ENCODE measurements at places on chromosomes 13 and 19.

DNA sequence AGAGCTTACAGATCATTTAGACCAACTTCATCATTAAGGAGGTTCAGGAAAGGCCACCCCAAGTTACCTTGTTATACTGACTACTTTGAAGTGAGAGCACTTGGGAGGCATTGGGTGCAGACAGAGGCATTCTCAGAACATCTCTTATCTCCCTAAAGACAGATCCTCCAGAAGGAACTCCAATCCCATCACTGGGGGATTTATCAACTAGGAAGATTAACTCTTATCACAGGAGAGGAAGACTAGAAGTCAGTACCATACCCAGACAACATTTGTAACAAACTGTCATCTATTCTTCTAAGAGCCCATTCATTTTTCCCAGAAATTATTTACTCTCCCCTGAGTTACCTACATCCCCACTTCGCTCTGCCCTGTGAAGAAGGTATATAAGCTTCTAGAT lies 5.8 kb upstream of the RFXAP start:
- no peak for DNase-seq

- DNase-seq, result no peak
These were observed 14.9 kb upstream of the ZBTB7A start for GRCh38 chr19:4081441-4082129.

DNA sequence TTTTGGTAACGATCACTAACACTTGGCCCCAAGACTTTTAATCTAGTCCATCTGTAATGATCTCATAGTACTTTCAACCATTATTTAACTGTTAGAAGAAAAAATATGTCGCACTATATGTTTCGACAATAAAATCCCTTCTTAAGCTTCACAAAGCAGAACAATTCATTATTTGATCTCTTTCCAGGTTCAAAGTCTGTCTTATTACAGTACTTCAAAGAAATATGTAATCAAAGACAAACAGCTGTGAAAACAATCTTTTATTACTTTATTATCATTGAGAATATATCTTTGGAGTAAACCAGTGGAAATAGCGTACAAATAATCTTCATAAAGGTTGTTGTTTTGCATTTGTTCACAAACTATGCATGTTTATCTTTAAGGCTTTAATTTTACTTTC lies 93.5 kb downstream of the DACH1 start:
- no peak for DNase-seq

DNA sequence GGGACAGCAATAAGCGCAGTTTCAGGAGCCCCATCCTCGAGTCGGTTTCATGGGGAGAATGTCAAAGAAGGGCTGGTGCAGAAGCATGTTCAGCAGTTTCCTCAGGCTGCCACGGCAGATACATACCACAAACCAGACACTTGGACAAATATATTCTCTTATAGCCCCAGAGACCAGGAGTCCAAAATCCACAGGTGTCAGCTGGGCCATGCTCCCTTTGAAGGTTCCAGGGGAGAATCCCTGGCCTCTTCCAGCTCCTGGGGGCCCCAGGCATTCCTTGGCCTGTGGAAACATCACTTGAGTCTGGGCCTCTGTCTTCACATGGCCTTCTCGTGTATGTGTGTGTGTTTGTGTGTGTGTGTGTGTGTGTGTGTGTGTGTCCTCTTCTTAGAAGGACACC lies 164.1 kb downstream of the UQCRFS1 start:
- no peak for DNase-seq

DNA sequence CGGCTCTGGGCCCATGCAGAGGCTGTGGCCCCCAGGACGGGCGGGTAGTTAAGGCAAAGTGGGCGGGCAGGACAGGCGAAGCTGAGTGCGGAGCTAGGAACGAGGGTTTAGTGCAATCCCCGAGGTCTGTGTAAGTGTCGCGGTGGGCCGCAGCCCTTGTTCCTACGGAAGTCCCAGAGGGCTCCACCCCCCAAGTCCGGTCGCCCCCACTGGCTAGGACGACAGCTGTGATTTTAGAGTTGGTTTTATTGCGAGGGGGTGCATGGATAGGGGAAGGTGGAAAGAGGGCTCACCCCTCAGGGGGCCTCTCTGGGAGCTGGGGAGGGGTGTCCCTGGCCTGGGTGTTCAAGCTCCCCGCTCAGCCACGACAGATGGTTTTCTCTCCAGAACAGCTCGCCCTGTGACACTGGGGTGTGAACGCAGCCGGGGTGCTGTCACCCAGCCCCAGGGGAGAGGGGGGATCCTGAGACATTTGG lies 21.7 kb downstream of the ZBTB7A start:
- no peak for DNase-seq

DNA sequence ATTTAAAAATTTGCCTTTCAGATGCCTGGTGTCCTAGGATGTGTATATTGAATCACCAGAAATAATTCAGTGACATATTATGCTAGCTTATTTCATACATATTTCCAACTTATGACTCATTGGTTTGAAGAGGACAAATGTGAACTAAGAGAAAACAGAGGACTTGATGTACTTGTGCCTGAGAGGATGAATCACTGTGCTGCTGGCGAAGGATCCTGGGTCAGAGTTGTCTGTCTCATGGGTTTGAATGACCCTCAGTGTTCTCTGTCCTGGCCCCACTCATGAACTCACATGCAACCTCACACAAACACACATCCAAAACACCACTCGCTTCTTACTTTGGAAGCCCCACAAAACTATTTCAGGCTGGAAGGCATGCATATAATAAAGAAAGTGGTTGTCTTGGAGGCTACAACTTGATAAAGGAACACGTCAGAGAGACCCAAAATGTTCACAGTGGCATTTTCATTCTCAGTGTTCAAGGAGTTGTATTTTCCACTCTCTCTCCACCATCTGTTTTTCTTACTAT lies 129.0 kb upstream of the SPRY2 start:
- peak; percentile 8 for DNase-seq

DNA sequence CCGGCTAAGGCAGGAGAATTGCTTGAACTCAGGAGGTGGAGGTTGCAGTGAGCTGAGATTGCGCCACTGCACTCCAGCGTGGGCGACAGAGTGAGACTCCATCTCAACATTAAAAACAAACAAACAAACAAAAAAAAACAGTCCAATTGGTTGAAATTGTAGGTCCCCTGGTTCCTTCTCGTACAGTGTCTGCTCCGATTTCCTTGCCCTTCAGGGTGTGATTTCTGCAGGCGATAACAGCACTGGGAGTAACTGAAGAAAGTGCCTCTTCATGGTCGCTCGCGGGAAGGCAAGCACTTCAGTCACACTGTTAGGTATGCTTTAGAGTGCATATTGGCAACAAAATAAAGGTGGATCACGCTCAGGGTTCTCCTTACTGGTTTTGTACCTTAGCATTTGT lies 39.7 kb downstream of the TPT1 start:
- no peak for DNase-seq

DNA sequence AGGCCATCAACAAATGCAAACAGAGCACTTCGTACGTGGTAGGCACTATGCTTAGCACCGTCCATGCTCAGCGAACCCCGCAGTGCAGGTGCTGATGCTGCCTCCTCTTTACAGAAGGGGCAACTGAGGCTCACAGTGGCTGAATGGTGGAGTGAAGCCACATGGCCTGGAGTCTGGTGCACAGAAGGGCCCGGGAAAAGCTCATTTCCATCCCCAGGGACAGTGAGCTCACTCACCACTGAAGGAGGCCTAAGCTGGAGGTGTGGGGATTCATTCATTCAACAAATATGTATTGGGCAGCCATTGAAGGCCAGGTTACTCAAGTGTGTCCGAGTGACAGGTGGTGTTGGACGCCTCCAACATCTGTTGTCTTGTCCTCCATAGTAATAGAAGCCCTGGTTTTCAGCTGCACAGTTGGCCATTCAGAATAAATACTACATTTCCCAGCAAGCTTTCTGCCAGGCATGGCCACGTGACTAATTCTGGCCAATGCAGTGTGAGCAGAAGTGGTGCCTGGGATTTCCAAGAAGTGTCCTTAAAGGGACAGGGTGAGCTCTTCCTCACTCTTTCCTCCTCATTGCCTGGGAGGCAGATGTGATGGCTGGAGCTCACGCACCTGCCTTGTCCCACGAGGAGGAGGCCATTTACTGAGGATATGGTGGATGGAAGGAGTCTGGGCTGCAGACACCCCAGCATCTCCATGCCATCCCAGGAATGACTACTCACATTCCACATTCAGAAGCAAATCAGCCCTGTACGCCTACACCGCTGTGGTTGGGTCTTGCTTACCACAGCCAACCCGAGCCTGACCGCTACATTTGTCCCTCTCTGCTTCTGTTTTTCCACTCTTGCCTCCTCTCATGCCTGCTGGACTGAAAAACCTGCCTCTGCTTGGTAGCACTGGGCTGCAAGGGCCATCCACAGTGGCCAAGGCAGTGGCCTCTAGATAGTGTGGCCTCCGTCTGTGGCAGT lies 2.3 kb upstream of the ZNRF4 start:
- peak; percentile 67 for DNase-seq

DNA sequence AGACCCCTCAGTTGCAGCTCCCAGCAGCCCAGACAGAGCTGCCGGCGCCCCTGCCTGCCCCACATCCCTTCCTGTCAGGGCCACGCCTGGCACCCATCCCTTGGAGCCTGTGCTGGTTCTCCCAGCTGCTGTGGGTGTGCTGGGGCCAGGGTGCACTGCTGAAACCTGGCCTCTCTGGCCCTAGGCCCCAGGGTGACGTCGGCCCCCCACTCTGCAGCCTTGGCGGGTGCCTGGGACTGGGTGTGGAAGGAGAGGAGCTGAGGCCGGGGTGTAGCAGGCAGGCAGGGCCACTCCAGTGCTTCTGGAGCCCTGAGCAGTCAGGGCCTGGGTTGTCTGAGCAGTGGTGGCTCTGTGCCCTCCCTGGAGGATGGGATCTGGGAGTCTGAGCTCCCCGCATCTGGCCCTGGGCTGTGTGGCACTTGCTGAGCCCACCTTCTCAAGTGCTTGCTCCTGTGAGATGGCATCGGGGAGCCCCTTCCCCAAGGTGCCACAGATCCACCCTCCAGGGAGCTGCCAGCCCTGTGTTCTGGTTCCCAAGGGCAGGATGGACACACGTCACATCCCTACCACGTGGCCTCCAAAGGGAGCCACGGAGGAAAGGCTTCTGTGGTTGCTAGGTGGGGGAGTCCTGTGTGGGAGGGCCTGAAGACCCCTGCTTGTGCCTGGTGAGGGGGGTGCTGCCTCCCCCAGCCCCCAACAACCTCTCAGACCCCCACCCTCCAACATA lies 5.2 kb downstream of the PLEKHJ1 start:
- DNase-seq, result no peak

- no peak for DNase-seq
These were observed 242.2 kb upstream of the EDNRB start for GRCh38 chr13:78160793-78161192.

DNA sequence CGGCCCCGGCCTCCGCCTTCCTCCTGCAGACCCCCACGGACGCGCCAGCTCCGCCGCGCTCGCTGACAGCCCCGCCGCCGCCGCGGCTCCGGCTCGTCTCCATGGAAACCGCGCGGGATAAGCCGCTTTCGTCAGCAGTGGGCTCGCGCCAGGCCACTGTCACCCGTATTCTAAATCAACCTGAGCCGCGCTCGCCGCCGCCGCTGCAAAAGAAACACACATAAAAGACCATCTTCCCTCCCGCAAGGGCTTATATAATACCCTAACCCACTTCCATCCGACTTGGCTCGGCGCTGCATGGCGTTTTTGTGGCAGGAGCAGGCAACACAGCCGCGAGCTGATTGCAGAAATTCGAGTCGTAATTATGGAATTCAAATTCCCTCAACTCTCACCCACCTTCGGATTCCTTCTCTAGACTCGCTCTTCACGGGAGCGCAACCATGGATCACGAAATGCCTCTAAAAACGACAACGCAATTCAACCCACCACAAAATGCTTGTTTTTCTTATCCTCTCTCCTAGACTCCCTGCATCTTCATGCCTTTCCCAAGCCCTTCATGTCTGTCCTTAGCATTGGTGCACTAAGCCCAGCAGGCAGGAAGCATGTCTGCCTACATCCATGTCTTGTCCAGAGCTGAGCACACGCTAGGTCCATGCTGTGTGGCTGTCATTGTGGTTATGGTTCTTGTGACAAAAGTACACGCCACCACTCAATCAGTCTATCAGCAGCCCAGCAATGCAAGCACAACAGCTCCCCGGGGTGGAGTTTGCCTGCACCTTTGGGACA lies at the start of gene AMER2:
Gene AMER2, minus strand, starts transcription at position 772 of the 786 bp plus-strand sequence. Its CDS starts 669 bp downstream, at position 103.
- DNase-seq, result no peak

GRCh38 chr13:114130131-114130836 lies 2.1 kb downstream of the RASA3 start:
- DNase-seq, result no peak

GRCh38 chr19:52398081-52398441 lies 412 bp downstream of the ZNF528 start:
- peak; percentile 30 for DNase-seq

- DNase-seq, result no peak
These were observed 997 bp upstream of the SAMD4B start for GRCh38 chr19:39341129-39341718.

DNA sequence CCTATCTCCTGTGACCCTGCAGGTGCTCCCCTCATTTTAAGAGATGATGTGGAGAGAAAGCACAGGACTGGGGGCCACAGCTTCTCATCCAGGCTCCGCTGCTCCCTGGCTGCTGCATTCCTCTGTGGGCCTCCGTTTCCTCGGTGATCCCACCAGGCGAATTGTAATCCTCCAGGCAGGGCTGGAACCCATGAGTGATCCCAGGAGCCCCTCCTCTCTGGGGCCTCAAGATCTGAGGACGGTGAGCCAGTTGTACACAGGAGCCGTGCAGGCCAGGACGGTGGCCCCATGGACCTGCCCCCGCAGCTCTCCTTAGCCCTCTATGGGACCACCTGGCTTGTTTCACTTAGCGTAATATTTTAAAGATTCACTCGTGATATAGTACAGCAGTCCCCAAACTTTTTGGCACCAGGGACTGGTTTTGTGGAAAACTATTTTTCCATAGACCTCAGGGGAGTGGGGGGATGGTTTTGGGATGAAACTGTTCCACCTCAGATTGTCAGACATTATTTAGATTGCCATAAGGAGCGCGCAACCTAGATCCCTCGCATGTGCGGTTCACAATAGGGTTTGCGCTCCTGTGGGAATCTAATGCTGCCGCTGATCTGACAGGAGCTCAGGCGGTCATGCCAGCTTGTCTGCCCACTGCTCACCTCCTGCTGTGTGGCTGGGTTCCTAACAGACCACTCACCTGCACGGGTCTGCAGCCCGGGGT lies 5.6 kb downstream of the FFAR3 start:
- DNase-seq, result no peak

DNA sequence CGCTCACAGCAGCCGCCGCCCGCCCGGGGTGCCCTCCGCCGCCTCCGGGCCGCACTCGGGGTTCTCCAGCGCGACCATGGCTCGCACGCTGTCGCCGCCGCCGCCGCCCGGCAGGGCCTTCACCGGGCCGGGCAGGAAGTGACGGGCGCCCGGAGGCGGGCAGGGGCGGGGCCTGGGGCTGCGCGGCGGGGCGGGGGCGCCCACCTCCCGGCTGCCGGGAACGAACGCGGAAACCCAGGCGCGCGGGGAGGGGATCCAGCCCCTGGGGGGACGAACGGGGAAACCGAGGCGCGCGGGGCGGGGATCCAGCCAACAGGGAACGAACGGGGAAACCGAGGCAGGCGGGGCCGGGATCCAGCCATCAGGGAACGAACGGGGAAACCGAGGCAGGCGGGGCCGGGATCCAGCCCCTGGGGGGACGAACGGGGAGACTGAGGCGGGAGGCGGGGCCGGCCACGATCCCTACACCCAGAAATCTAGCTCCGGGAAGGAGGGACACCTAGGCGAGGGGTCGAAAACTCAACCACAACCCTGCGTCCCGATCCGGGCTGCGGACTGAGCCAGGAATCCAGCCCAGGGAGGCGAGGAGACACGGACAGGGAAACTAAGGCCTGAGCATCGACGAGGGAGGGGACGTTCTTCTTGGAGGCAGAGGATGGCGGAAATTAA lies at the start of gene R3HDM4:
Gene R3HDM4, minus strand, starts transcription at position 140 of the 669 bp plus-strand sequence. Its CDS starts 62 bp downstream, at position 78.
- DNase-seq, result peak; percentile 85

- DNase-seq, result peak; percentile 32
These were observed 13.3 kb upstream of the LEUTX start for GRCh38 chr19:39765091-39766076.

GRCh38 chr13:85969331-85969730 lies 170.1 kb upstream of the SLITRK6 start:
- no peak for DNase-seq

Data from H54 (cell line).